T47D (cell line): ENCODE measurements at places on chromosomes 1 and 21.

DNA sequence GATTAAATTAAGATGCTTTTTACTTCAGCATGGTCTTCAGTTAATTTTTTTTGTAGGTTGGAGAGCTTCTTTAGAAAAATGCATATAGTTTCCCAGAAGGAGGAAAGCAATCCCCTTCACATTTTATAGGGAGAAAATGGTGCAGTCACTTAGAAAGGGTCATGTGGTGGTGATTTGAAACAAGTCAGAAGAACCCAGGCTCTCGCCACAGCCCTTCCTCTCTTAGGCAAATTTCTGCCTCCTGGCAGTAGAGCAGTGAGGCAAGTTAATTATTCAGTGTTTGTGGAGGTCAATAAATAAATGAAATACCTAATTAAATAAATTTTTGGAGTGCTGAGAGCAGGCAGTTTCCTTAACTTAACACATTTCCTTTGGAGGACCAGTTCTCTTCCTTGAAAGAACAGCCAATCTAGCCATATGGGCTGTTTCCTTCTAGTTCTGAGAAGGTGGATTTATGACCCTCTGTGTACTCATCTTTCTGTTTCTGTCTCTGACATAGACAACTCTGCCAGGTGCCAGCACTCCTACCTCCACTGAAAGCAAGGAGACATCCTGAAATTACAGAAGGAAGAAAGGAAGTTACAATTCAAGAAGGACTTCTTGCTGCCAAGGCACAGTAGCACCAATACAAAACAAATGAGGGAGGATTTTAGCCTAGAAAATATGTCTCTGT is 19.0 kb upstream of the POGZ start:
- no peak for DNase-seq

DNA sequence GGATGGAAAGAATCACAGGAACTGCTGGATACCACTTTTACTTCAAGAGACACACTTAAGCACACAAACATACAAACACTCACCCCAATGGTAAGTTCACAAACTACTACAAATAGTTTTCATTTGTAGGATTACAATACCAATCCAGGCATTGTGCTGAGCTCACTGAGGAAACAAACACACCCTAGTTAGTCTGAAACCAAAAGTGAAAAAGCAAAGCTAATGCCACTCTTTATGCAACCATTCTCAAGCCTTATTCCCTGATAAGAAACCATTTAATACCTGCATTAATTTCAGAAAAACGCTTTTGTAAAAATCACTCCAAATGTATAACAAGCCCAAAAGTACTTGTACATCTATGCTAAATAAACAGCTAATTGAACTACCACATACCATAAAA is 38.3 kb downstream of the RNF115 start:
- DNase-seq = no peak

GRCh38 chr1:203627851-203628200 is 1.2 kb downstream of the ATP2B4 start:
- DNase-seq = peak; percentile 51

- no peak for DNase-seq
Measured at GRCh38 chr1:170262276-170262939, 116.6 kb downstream of the NTMT2 start.

DNA sequence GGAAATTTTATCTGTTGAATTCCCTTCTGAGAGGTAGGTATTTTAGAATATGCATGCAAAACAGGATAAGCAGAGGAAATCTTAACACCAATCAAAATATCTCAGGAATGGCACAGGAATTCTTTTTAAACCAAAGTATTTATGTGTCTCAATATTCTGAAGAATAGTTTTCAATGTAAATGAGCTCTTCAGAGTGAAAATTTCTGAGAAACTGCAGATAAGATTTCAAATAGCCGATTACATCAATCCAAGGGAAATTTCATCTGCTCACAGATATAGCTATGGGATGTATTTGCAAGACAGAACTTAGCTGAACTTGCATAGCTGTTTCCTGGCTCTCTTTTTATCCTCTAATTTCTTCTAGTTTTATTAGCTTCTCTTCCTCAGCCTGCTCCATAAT is 209.5 kb downstream of the GRIK1 start:
- DNase-seq = no peak

- no peak for DNase-seq
Measured at GRCh38 chr1:37825506-37825905, 17.5 kb upstream of the YRDC start.

DNA sequence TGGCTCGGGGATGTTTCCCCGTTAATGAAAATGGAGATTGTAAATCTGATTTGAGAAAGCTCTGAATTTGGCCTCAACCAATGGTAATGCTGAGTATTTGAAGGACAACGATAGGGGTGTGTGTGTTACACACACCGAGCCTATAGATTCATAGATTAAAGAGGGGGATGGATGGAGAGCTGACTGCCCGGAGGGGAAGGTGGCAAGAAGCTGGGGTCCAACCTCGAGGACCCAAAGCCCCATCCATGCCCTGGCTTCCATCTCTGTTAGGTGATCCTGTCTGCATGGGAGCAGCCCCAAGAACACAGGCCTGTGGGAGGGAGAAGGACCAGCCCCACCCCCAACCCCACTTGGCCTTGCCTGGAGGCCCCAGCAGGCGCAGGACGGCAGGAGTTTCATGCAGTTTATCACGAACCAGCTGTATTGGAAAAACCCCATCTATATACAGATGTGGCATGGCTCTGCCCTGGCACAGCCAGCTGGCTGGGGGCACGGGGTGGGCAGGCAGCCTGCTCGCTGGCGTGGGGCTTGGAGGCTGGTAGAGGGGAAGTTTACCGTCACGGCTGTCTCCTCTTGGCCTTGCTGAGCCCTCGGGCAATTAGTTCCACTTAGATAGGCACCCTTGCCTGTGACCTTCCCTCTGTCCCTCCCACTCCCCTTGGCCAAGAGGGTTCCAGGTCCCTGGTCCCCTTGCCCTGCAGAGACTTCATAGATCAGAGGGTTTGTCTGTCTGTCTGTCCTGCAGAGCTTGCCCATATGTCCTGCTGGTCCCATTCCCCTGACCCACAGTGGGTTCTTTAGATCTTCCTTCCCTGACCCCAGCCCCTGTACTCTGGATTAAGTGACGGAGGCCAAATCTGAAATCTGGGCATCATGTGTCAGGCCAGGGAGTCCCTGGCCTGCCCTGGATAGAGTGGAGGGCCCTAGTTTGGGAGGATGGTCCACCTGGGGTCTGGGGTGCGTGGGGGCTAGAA is 3.0 kb downstream of the HSPB7 start:
- DNase-seq = no peak

GRCh38 chr1:2446394-2446793 is 29.7 kb upstream of the PLCH2 start:
- DNase-seq = no peak

DNA sequence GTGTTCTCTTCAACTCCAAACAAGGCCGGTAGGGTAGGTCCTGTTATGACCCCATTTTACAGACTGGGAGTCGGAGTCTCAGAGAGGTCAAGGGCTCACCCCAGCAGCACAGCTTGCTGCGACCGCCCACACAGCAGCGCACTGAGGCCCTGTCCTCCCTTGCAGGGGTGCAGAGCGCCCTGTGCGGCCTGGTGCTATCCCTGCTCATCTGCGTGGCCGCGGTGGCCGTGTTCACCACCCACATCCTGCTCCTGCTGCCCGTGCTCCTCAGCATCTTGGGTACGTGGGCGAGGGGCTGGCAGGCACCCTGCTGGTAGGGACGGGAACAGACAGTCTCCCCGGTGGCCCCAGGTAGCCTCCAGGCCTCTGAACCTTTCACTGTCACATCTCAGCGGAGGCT is 55.9 kb downstream of the DISP3 start:
- no peak for DNase-seq

GRCh38 chr1:4127592-4128140 is 227.6 kb upstream of the C1orf174 start:
- no peak for DNase-seq

DNA sequence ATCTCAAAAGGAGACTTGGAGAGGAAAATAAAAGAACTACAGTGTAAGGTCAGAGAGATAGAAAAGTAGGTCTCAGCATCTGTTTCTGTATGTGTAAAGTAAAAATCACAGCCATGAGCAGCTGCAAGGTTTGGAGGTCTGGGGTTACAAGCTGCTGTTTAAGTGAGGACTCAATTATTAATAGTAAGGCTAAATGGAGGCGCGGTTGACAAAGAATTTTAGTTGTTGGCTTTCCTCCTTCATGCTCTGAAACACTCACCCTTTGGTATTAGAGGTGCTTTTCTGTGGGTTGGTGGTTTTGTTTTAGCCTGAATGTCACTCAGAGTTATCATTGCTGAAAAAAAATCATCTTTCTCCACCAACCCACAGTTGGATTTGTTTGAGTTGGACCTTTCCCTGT is 59.8 kb upstream of the HAO2 start:
- no peak for DNase-seq

DNA sequence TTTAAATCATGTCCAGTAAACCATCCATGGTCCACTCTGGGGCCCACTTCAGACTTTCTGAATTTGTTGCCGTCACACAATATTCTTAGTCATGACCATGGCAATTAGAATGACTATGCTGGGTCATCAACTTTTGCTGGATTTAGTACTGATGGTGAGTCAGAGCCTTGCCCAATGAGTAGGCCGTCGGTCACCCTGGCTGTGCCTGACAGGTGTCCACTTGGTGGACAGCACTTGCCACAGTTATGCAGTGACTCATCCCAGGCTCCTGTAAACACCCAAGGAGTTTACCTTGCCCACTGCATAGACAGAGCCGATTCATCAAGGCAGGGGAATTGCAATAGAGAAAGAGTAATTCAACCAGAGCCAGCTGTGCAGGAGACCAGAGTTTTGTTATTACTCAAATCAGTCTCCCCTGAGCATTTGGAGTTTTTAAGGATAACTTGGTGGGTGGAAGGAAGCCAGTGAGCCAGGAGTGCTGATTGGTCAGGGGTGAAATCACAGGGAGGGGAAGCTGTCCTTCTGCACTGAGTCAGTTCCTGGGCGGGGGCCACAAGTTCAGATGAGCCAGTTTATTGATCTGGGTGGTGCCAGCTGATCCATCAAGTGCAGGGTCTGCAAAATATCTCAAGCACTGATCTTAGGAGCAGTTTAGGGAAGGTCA is 333.8 kb downstream of the PTPRU start:
- no peak for DNase-seq

DNA sequence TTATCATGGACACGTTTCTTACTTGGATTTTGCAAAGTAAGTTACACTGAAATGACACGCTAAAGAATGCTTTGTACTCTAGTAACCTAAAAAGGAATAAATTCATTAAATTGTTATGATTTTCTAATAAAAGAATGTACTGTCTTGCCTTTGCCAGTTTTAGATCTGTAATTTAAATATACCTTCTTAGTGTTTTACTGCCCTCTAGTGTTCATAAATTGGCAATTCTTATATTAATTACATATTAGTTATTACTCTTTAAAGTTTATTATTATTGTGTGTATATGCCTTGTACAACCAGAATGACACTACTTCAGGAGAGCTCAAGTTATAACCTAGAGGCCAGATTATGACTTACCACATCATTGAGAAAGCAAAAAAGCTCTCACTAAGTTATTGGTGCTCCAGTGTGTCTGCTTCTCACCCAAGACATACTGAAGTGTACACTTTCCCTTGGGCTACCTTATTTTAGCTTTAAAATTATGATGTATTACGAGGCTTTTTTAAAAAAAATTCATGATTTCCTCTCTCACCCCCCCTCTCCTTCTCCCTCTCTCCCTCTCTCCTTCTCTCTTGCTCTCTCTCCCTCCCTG is 169.9 kb downstream of the HS2ST1 start:
- DNase-seq = no peak

- no peak for DNase-seq
Measured at GRCh38 chr1:179777731-179778130, 34.6 kb downstream of the FAM163A start.

GRCh38 chr1:35298464-35298863 is 30.0 kb downstream of the ZMYM4 start:
- DNase-seq = peak; percentile 23

GRCh38 chr21:33651965-33652680 is 9.8 kb downstream of the ITSN1 start:
- no peak for DNase-seq

DNA sequence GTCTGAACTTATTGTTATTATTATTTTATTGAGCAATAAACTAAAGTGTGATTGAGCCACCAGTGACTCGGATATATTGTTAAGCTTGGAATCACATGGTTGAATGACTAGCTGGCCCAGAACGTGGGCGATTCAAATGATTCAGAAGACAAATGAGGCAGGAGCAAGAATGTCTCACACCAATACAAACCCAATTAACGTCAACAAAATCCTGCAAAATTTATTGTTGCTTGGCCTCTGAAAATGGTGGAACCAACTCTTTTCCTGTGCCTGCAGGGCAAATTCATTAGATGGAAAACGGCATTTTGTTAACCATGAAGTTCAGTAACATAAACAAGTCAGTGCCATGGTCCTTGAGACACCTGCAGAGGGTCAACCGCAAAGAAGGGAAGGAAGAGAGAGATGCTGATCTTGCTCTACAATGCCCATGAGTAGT is 482.0 kb downstream of the SETD4 start:
- no peak for DNase-seq

DNA sequence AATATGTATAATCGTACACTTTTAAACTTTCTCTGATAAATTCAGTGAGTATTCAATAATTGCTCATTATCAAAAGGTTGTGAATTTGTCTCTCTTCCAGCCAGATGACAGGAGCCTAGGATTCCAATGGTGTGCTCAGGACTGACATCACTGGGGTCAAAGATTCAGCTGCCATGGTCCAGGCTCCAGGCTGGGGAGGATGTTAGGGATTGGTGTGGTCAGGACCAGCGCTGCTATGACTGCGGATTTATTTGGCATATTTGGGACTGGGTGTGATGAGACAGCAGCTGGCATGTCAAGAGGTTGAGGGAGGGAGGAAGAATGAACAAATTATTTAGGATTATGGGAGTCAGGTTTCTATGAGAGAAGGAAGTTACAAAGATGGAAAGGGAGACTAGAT is 48.2 kb upstream of the ABCA4 start:
- no peak for DNase-seq

- no peak for DNase-seq
Measured at GRCh38 chr21:42312626-42313104, 2.5 kb downstream of the TFF3 start.

DNA sequence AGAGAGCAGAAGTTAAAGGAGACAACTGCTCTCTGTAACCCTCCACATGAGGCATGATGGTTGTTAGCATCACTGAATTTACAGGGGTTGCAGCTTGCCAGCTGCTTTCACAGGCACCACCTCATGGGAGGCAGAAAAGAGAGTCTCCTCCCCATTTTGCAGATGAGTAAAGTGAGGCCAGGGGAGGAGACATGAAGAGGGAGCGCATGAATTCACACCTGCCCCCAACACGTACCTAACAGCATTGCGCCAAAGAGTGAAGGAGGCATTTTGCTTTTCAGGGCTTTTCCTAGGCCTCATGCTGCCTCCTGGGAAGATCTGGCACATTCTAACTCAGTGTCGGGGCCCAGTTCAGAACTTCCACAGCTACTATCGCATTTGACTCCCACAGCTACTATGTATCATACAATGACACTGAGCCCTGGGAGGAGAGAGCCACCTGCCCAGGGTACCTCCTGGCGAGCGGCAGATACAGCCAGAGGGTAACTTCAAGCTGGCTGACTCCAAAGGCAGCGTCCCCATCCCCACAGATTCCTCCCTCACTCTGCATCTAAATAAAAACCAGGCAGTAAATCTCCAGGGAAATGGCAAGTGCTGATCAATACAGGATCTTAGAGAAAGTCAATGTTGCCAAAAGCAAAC is 34.0 kb downstream of the GLIS1 start:
- no peak for DNase-seq

GRCh38 chr1:63882048-63882704 is 108.4 kb downstream of the ROR1 start:
- DNase-seq = no peak

GRCh38 chr1:111200802-111201161 is 336 bp upstream of the DENND2D start:
- DNase-seq = no peak
